ENCODE measurements at places on chromosomes 11 and 22.
A peak's percentile ranks its signal among the peaks of the same experiment; 100 is the strongest.

DNA sequence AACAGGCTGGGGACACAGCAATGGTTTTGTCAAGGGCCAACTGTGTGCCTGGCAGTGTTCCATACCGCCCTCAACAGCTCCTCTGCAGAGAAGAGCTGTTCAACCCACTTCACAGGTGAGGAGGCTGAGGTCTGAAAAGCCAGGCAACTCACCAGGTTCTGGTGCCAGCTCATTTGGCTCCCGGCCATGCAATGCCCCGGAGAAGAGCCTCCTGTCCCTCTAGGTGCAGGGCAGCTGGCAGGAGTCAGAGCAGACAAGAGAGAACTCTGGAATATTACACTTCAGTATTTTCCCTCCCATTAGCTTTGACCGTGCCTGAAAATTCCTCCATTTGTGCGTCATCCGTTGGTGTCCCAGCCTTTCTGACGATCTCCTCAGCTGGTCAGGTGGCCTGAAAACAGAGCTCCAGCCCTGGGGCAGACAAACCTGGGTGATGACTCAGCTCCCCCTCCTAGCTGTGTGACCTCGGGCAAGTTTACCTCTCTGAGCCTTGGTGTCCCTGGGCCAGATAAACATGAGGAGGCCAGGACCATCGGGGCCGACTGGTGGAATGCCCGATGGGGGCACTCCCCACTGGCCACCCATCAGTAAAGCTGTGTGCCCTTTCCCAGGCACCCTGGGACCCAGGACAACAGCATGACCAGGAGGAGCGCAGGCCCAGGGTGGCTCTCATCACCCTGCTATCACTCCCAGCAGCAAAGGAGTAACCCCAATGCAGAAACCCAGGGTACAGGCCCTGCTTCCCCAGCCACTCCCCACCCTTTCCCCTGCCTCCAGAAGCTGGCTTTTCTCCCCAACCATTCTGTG, 9.6 kb upstream of the C1QTNF6 start:
- DNase-seq: peak; percentile 97

DNA sequence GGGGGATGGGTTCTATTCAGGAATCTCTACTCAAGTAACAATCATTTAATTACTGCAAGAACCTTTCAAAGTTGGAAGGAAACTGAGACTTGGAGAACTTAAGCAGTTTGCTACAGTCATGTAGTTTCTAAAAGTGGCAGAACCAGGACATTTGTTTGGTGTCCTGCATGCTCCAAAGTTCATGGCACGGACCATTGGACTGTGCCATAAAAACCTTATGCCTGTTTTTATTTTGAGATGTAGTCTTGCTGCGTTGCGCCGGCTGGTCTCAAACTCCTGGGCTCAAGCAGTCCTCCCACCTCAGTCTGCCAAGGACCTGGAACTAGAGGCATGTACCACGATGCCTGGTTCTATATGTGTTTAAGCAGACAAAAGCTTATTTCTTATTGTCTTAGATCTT, 18.6 kb upstream of the AIFM3 start:
- DNase-seq: no peak

- no peak for DNase-seq
Observed at GRCh38 chr11:36450110-36450572, 59.9 kb downstream of the TRAF6 start.

GRCh38 chr11:57605028-57605420, 7.5 kb downstream of the SERPING1 start:
- no peak for DNase-seq

- no peak for DNase-seq
Observed at GRCh38 chr11:76568139-76568538, 102.4 kb downstream of the LRRC32 start.

GRCh38 chr11:123382555-123383074, 47.5 kb upstream of the GRAMD1B start:
- no peak for DNase-seq

DNA sequence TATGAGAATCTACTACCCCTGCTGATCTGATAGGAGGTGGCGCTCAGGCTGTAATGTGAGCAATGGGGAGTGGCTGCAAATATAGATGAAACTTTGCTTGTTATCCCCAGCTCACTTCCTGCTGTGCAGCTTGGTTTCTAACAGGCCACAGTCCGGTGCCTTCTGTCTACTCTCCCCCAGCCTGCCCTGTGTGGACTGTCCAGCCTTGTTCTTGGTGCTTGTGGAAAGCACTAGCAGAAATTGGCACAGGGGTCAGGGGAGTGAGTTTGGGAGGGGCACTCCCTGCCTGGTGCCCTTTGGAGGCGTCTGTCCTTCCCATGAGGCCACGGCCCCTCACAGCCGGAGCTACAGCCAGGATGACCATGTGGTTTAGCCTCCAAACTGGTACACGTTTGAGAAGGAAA, 14.3 kb downstream of the MOV10L1 start:
- no peak for DNase-seq

DNA sequence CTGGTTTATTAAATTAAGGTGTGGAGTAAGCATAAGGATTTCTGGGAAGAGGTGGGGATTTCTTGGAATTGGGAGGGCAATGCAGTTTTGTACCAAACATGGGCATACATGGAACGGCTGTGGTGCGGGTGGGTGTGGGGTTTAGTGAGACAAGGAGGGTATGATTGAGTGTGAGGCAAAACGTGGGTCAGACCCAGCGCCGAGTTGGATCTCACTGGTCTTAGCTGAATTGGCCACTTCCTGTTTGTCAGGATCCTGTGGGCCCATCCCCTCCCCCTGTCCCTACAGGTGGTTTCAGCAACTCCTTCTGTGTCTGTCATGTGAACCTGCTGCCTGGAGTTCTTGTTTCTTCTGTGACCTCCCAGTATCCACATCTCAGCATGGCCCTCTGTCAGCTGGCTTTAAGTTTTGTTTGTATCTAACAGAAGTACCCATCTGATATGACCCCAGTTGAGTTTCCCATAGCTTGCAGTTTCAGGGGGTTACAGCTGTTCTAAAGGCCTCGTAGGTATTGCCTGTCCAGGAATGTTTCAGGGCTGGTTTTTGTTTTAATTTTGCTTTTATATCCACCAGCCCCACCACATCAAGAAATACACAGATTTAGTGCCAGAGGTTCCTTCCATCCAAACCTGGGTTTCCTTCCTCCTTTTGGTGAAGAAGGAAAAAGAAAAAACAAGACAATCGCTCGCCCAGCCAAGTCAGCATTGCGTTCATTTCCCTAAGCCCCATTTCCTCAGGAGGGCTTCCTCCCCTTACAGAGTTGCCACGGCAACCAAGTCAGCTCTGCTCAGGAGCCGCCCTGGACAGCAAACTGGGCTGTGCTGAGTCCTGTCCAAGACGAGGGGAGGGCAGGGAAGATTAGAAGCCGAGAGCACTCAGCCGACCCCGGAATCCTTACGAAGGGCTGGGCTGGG, 6.0 kb downstream of the APOL1 start:
- no peak for DNase-seq

DNA sequence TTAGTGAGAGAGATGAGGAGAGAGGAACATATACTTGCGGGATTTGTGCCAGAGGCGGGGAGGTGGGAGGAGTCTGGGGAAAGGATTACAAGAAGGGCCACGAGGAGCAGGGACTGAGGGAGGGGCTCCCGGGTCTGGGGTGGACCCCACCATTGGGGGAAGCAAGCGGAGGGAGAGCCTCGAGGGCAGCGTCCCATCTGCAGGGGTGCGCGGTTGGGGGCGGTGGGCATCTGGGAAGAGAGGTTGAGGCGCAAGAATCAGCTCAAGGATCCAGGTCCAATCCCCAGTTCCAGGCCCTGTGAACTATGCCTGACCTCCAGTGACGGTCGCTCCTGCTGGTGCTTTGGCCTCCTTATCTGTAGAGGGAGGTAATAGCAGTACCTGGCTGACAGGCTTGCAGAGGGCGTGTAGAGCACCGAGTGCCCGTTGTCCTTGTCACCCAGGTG, 38.0 kb downstream of the ADAMTS15 start:
- no peak for DNase-seq

DNA sequence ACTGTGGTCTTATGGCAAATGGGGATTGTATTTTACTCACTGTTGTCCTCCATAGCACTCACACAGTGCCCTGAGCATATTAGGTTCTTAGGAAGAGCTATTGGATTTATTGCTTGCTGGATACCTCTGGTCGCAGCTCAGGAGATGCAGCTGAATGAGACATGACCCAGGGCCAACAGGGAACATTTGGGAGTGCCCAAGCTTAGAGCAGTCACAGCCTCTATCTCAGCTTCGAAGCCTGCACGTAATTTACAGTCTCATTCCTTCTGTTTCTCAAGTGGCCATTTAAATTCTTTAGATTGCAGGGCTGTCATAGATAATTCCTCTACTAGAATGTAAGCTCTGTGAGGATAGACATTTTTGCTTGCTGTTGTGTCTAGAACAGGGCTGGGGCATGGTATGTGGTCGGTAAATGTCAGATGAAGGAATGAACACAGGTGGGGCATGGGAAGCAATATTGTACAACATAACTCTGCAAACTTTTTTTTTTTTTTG, 192.8 kb downstream of the GRIK4 start:
- no peak for DNase-seq

GRCh38 chr22:48372390-48372789, 1455.3 kb downstream of the BRD1 start:
- DNase-seq: no peak

- peak; percentile 92 for DNase-seq
Observed at GRCh38 chr22:42688241-42689211, 32.1 kb downstream of the A4GALT start.

GRCh38 chr11:89633135-89633705, 76.9 kb upstream of the TRIM77 start:
- DNase-seq: no peak

DNA sequence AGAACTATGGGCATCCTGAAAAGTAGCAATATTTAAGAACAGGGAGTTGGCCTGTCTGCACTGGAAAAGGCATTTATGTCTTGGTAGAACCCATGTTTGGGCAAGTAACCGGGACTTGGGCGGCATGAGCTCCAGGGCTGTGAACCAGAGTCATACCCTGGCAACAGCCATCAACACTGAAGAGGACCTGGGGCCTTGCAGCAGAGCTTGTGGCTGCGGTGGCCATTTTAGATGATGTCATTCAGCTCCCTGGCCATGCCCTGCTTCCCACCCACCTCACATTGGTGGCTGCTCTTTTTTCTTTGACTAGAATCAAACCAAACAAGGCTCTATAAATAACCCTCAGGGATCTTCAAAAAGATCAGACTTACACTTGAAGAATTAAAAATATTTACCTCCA, 26.6 kb downstream of the EHF start:
- DNase-seq: peak; percentile 57

DNA sequence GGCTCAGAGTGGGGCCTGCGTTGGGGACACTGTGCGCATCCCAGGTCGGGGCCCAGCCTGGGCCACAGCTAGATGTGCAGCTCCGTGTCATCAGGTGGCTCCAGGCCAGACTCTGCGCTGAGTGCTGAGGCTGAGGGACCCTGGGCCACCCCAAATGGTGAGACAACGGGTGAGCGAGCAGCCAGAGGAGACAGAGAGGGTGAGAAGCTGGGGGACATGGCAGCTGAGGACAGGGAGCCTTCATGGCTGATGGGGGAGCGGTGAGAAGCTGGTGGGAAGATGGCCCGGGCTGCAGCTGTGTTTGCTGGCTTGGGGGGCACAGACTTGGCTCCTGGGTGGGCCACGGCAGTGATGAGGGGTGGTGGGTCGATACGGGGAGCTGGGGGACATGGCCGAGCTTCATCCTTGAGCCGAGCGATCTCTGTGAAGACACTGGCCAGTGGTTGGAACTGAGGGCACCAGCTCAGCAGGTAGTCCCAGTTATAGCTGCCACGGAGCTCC, 2.5 kb upstream of the TPP1 start:
- no peak for DNase-seq

GRCh38 chr11:32420937-32421901, 14.1 kb downstream of the WT1 start:
- DNase-seq: peak; percentile 93

- DNase-seq: no peak
Observed at GRCh38 chr11:26537341-26537740, 34.7 kb downstream of the MUC15 start.

DNA sequence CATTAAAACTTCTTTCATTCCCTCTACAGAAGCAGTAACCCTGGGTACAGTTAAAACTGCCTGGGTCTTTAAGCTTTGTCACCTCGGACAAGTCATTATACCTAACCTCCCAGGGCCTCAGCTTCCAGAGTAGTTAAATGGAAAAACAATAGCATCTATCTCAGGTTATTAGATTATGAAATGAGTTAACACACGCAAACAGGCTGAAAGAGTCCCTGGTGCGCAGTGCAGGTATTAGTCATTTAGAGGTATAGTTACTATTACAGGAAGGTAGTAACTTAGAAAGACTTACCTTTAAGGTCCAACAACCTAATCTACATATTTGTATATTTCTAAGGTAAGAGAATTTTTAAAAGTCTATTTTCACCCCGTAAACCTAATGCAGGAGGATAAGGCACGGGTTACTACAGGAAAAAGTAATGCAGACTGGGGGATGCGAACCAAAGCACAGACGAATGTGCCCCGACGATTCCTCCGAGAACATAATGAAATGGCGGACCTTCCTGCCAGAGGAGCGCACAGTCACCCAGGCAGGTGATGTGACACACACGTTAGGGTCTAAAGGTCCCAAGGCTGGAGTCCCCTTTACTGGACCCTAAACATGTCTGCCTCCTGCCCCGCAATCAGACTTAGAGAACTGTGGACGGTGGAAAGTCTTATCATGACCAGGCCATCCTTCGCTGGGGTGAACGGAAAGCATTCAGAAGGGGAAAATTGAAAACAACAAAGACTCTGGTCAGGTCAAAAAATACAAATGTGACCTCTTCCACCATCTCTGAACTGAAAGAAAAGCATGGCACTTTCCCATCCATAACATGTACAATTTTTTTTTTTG, 1.3 kb downstream of the NAP1L4 start:
- peak; percentile 38 for DNase-seq

DNA sequence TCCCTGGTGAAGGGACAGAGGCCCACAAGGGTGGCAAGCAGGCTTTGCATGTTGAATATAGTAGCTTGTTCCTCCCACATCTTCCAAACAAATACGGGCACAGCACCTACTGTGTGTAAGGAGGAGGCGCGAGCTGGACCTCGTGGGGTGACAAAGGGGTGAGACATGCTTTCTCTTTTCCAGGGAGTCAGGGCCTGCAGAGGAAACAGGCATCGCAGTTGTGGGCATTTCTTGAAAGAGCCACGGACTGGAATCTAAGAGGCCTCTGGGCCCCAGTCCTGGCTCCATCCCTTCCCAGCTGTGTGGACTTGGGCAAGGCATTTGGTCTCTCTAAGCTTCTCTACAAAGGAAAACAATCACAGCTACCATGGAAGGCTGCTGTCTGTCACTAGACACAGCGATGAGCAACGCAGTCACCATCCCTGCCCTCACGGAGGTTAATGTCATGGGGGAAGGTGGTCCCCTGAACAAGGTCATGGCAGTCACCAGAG, 13.0 kb upstream of the CDC42EP1 start:
- no peak for DNase-seq
